ENCODE measurements at places on chromosomes 5 and 9.

- DNase-seq: no peak
Measured at GRCh38 chr5:167920589-167920988, 370.9 kb upstream of the WWC1 start.

GRCh38 chr5:123119334-123119986, 30.4 kb downstream of the PRDM6 start:
- DNase-seq: no peak

DNA sequence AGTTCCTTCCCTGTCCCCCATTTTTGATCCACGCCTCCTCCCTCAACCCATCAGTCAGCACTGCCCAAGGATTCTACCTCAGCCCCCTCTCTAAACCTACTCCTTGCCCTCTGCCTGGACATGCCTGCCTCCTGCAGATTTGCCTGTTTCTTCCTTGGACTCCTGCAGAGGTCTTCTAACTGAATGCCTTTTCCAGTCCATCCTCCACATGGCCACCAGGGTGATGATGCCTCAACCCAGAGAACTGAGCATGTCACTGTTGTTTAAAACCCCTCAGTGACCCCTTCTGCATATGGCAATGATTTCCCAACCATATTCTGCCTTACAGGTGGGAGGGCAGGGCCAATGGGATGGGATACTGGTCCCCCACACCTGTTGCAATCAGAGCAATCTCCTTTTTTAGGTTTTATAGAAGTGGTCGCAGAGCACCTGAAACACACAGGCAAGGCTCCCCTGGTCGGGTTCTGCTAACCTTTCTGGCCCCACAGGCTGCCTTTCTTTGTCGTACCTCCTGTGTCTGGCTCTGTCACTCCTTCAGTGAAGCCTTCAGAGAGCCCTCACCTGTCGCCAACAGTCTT, 9.3 kb downstream of the PHYKPL start:
- DNase-seq: no peak

- no peak for DNase-seq
Measured at GRCh38 chr5:116046823-116047222, 14.6 kb downstream of the ARL14EPL start.

GRCh38 chr9:68851657-68852056, 146.6 kb downstream of the PIP5K1B start:
- DNase-seq: no peak

- DNase-seq: no peak
Measured at GRCh38 chr5:60611099-60611740, 88.7 kb downstream of the DEPDC1B start.

GRCh38 chr9:35933550-35934067, 24.3 kb downstream of the SPAAR start:
- no peak for DNase-seq

DNA sequence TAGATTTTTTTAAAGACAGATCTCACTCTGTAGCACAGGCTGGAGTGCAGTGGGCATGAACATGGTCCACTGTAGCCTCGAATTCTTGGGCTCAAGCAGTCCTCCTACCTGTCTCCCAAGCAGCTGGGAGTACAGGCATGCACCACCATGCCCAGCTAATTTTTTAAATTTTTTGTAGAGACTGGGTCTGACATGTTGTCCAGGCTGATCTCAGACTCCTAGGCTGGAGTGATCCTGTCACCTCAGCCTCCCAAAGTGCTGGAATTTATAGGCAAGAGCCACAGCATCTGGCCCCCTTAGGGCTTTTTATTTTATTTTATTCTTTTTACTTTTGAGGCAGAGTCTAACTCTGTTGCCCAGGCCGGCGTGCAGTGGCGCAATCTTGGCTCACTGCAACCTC, 56.4 kb downstream of the NSD1 start:
- DNase-seq: no peak

GRCh38 chr5:68041293-68041692, 174.3 kb upstream of the PIK3R1 start:
- peak; percentile 4 for DNase-seq

GRCh38 chr5:132799392-132799791, 13.7 kb upstream of the SOWAHA start:
- no peak for DNase-seq

DNA sequence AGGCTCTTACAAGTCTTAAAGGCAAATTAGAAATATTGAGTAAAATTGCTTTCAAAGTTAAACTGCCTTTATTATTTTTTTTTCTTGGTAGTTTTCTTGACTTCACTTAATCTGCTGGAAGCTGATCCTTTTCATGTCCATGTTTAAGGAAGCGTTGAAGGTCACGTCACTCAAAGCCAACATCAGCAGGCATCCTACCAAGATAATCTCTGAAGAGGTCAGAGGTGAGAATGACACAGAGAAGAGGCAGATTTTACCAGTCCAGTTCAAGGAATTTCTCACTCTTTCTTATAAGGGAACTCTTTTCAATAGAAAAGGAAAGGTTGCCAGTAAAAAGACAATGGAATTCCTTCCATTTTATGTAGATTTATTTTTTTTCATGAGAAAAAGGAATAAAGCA, 259.8 kb downstream of the ANXA1 start:
- no peak for DNase-seq

- no peak for DNase-seq
Measured at GRCh38 chr9:16710888-16711287, 159.6 kb downstream of the BNC2 start.

Data from activated naive CD8-positive, alpha-beta T cell treated with anti-CD3 and anti-CD28 coated beads, Interleukin-2, amount 50 U/mL, for 24 hours (primary cell).